ENCODE measurements at places on chromosomes 16 and 17.

GRCh38 chr16:67170168-67170948 is at the start of gene NOL3:
NOL3 (plus strand) TSS chr16:67170538.
- peak; percentile 81 for DNase-seq

GRCh38 chr17:57135789-57136291 is 50.8 kb downstream of the AKAP1 start:
- DNase-seq: no peak

DNA sequence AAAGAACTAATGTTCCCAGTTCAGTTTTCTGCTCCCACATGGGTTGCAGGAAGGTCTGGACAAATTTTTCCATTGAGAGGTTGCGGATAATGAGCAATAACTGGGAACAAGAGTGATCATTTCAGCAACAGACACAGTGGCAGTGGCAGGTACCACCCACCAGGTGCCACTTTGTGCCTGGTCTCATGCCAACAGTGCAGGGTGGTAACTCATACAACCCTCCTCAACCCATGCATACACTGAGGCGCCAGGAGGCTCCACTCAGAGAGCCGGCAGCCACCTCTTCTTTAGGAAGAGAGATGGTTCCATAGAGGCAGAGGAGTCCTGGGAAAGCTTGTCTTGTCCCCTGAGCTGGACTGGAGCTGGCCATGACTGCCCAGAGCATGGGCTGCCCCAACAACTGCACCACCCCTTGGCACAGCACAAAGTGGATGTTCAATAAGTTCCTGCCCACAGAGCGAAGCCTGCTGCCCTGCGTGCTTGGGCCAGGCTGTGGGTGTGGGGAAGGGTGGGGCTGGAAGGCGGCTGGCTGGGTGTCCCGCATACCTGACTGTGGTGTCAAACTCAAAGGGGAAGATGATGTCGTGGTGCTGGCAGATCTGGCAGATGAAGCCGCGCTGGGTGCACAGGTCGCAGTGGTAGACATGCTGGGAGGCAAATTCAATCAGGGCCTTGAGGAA is 6.4 kb upstream of the ARHGAP27 start:
- peak; percentile 71 for DNase-seq

DNA sequence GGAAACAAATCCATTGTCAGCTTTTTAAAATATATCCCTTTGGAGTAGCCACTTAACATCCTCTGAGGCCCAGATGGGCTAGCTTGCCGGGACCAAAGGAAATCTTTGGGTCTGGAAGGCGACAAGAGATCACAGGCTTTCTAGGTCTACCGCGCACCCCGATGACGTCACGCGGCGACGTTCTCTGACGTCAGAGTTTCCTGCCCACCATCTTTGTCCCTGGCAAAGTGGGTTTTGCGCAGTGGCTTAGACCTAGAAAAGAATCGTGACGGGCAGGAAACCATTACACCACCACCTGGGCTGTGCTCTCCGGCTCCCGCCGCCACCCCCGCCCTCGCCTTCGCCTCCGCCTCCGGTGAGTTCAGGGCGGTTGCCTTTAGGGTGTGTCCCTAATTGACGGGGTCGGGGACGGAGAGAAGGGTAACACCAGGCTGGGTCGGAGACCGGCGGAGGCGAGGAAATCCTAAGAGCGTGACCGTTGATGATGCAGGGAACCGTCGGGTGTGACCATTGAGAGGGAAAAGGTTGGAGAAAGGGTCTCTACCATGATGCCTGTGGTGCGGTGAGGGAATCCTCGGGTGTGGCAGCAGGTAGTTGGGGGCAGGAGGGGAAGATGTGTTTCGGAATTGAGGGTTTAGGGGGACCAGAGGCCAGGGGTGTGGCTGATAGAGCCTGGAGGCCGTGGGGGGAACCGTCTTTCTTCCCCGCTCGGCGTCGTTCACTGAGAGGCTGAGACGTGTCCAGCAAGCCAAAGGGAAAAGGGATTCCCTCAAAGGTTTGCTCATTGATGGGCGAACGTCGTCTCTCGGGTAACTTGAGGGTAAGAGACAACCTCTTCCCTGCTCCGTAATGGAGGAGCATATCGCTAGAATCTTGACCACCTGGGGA is at the start of gene AP2B1:
Gene AP2B1 (plus strand): TSS at position 249 of the 888 bp plus-strand sequence. CDS start 6,709 bp downstream, outside the sequence.
- DNase-seq: peak; percentile 93

All from Calu3 (cell line).